Right lobe of liver (tissue), 6 donors: ENCODE measurements at places on chromosomes 13 and 19. TPM values are rescaled to one million over a fixed set of nuclear protein-coding genes. Genes with fewer than 3 reads are reported as not detected.

The ANKRD24 gene
- 2.9 TPM for total RNA-seq

The ZNF524 gene
- 11.7 TPM for total RNA-seq

The CLEC17A gene
- total RNA-seq = not detected

The PSG1 gene
- total RNA-seq = not detected

The ZNF665 gene
- 0.47 TPM for total RNA-seq

The LRRC4B gene
- total RNA-seq = 0.22 TPM

The TMEM190 gene
- not detected for total RNA-seq

- DNase-seq = no peak
Observed at GRCh38 chr13:51549050-51549449, 35.2 kb upstream of the WDFY2 start.
